ENCODE measurements at places on chromosomes 4 and X.

- no peak for DNase-seq
Measured at GRCh38 chrX:149541521-149542047, 772 bp downstream of the EOLA1 start.

GRCh38 chr4:12286351-12286750 lies 857.7 kb upstream of the HS3ST1 start:
- DNase-seq = no peak

- DNase-seq = peak; percentile 47
Measured at GRCh38 chrX:15336023-15336413, 695 bp upstream of the PIGA start.

DNA sequence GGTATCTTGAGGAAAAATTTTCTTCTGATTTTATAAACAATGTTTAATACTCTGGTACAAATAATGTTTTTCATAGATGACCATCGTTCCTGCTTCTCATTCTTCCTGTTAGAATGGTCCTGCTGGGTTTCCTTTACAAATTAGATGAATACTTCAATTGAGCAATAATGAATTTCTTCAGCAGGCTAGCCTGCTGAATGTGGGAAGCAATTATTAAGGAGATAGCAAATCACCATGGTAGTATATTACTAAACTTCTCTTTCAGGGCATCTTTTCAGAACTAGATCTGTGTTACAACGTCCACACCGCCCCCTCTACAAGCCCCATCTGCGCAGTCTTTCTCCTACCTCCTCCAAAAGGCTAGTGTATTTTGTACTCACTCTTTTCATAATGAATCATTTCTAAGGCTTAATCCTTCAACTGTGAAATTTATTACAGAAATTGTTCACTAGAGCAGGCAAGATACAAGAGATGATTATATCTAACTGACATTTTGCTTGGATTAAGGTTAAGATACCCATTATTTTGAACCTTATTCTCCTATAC lies 38.4 kb downstream of the GPRIN3 start:
- no peak for DNase-seq

GRCh38 chrX:10938365-10938923 lies 172.7 kb upstream of the HCCS start:
- DNase-seq = no peak

DNA sequence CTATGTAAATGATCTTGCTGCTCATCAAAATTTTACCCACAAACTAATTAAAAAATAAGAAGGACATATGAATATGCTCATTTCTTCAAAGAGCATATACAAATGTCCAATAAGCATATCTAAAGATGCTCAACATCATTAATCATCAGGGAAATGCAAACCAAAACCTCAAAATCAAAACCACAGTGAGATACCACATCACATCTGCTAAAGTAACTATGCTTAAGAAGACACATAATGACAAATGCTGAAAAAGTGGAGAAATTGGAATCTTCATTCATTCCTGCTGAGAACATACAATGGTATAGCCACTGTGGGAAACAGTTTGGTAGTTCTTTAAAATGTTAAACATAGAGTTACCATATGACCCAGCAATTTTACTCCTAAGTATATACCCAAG lies 81.9 kb downstream of the AFF2 start:
- DNase-seq = peak; percentile 22

DNA sequence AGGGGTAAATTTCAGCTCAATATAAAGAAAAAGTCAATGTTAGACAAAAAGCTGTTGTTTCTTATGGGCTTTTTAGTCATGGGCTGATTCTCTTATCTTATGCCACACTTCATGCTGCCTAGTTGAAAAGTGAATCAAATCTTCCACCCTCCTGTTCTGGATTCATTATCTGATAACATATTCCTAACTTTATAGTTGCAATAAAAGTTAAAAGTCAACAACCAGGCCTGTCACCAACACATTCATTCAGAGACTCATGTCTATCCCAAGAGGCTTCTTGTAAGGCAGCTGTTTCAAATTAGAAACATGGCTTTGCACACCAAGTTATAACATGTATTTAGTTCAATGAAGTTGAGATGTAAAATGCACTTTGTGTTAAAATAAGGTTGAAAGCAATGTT lies 243.8 kb downstream of the ADAMTS3 start:
- peak; percentile 30 for DNase-seq

- DNase-seq = no peak
Measured at GRCh38 chr4:184028561-184029374, 123.7 kb downstream of the STOX2 start.

GRCh38 chr4:175373031-175373430 lies 439.0 kb downstream of the GPM6A start:
- DNase-seq = peak; percentile 2

DNA sequence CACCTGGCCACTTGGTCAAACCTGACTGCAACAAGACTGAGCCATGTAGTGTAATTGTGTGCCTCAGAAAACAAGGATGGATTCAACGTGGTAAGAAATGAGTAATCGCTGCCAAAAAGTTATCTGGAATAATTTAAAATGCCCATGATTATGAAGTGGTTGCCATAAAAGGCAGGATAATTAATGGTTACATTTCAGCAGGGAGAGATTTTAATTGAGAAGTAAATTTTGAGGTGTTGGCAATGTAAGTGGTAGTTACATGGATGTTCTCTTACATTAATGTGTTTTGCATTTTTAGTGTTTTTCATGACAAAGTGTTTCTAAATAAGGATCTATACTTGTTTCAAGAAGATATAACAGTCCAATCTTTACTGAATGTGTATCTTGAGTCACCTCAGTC lies 15.7 kb downstream of the HAUS3 start:
- no peak for DNase-seq

- no peak for DNase-seq
Measured at GRCh38 chr4:150668824-150669223, 86.9 kb downstream of the MAB21L2 start.

- DNase-seq = no peak
Measured at GRCh38 chrX:29490606-29491005, 724.8 kb upstream of the MAGEB2 start.

- DNase-seq = no peak
Measured at GRCh38 chr4:74237425-74237966, 70.8 kb upstream of the EPGN start.

DNA sequence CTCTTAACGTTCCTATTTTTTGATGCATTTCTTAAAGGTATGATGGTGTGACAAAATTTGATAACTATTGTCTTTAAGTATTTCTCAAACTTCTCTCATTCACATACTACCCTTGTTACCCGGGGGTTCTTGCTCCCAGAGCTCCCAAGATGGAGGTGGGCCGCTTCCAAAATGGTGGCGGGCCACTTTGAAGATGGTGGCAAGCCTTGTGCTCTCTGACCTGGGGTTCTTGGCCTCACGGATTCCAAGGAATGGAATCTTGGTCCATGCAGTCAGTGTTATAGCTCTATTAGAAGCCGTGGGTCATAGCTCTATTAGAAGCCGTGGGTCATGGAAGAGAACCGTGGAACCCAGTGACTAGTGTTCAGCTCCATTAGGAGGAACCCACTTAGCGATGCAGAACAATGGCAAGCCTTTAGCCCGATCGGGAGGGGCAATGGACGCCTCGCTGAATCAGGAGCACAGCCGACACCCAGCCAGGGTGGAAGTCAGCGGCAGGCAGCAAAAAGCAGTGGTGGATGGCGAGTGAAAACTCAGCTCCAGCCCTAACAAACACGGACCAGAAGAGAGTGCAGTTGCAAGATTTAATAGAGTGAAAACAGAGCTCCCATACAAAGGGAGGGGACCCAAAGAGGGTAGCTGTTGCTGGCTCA lies 403.4 kb downstream of the MAPK10 start:
- DNase-seq = no peak

DNA sequence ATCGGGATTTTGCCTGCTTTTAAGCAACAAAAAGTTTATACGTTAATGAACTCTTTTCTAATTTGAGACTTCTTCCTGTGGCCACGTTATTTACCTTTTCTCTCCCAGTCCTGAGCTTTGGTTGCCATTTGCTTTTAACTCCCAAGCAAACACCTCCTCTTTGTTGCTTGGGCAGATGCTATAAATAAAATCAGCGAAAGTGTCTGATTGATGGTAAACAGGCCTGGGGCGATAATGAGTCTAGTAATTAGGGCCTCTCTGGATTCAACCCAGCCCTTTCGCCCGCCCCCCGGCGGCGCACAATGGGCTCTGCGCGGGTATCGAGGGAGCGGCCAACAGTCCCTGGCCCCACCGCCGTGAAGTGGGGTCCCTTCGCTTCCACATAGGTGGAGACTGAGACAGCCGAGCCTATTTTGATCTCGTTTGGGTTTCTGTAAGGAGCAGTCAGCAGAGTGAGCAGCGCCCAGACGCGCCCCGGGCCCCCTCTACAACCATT lies 790 bp downstream of the CLGN start:
- no peak for DNase-seq

GRCh38 chrX:9844936-9845577 lies 58.8 kb downstream of the SHROOM2 start:
- no peak for DNase-seq

GRCh38 chrX:134388161-134389109 lies 71.5 kb upstream of the HPRT1 start:
- no peak for DNase-seq

DNA sequence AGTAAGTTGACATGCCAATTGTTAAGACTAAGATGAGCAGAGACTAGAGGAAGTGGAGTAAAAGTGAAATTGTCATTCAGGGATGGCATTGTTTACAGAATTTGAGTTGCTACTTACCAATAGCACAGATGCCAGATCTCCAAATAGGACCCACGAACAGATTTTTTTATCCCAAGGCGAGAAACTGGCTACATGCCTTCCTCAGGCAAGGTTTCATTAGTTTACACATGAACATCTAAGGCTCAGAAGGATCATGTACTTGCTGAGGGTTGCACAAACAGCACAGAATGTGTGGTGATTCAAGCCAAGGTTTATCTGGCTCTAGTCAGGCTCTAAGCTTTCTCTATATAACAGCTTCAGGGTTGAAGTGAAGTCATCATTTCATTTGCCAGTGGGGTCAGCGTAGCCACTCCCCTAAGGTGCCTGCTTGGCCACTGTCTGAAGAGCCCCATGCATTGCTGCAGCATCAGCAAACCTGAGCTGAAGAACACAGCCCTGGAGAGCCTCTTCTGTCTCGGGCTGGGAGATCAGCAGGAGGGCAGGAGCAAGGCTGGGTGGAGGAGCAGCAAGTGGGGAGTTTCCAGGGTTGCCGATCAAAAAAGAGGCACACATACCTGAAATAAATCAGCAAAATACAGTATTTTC lies 193.0 kb upstream of the LCORL start:
- no peak for DNase-seq

DNA sequence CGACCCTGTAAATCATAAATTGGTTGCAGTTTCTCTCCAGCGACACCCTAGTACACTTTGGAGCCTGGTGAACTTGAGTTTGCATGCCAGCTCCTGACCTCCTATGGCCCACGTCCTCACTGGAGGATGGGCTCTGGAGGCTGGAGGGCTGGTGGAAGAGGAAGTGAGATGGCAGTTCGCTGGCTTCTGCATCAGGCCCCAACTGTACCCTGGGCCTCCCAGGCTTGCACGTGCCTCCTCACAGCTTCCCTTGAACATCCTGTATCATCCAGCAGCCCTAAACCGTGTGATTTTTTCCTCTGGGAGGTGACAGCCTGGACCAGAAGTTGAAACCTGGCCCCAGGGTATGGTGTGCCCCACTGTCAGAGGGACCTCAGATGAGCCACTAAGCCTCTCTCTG lies 78.5 kb downstream of the HTRA3 start:
- DNase-seq = no peak

DNA sequence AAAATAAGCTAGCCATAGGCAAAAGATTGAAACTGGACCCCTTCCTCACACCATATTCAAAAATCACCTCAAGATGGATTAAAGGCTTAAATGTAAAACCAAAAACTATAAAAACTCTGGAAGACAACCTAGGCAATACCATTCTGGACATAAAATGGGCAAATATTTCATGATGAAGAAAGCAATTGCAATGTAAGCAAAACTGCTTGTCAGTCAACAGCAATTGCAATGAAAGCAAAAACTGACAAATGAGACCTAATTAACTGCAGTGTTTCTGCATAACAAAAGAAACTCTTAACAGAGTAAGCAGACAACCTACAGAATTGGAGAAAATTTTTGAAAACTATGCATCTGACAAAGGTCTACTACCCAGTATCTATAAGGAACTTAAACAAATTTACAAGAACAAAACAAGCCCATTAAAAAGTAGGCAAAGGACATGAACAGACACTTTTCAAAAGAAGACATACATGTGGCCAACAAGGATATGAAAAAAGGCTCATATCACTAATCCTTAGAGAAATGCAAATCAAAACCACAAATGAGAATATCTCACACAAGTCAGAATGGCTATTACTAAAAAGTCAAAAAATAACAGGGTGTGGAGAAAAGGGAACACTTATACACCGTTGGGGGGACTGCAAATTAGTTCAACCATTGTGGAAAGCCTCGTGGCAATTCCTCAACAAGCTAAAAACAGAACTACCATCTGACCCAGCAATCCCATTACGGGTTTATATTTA lies 46.7 kb downstream of the CFAP299 start:
- no peak for DNase-seq

- no peak for DNase-seq
Measured at GRCh38 chrX:129779747-129780146, at the start of gene SASH3. TSS of gene SASH3 (plus strand) at chrX:129779949. CDS start at chrX:129780098, 149 bp downstream.

DNA sequence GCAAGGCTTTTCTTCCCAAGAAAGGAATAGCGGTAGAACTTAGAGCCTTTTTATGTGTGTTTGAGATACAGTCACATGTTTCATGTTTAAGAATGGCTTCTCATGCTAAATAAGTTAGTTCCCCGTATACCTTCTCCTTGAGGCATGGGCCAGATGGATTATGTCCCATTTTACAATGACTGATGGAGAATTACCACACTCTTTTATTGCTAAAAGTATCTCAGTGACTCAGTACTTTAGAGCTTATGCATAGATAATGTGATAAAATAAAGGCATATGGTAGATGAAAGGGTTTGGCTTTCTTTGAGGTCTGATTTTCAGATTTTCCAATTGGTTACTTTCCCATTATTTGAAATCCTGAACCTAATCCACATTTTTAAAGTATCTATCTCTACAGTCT lies 121.8 kb upstream of the BMPR1B start:
- peak; percentile 9 for DNase-seq

GRCh38 chr4:42350611-42351182 lies 46.6 kb upstream of the SHISA3 start:
- no peak for DNase-seq

DNA sequence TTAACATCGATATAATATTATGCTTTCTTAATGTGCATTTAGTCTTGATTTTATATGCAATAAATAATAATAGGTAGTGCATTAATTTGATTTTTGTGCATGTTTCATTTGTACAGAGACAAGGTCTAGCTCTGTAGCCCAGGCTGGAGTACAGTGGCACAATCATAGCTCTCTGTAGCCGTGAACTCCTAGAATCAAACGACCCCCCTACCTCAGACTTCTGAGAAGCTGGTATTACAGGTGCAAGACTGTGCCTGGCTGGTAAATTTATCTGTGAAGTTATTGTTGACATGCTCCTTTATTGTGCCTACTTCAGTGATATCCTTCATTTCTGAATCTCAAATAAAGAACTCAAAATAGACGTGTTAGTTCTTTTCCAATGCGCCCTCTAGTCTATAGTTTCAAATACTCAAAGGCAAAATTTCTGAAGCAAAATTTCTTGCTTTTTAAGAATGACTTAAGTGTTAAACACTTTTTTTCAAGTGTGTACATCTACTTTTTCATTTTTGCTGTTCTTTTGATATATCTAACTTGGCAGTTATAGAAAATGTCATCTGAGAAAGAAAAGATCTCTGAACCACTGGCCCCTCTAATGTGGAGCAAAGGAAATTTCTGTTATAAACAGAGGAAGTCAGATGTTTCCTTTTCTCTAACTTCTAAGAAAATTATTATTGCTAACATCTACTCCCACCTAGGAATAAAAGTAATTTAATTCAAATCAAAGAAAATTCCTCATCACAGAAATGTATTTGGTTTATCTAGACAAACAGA lies 28.3 kb upstream of the GUCY1A1 start:
- no peak for DNase-seq

GRCh38 chr4:2728221-2728620 lies 27.9 kb downstream of the TNIP2 start:
- DNase-seq = no peak

Data from AG10803 (cell line).